ENCODE measurements at places on chromosomes 3 and 15.

- no peak for DNase-seq
Measured at GRCh38 chr3:132843851-132844553, 121.8 kb upstream of the NPHP3 start.

- DNase-seq, result no peak
Measured at GRCh38 chr3:48960841-48961413, 29.1 kb upstream of the P4HTM start.

DNA sequence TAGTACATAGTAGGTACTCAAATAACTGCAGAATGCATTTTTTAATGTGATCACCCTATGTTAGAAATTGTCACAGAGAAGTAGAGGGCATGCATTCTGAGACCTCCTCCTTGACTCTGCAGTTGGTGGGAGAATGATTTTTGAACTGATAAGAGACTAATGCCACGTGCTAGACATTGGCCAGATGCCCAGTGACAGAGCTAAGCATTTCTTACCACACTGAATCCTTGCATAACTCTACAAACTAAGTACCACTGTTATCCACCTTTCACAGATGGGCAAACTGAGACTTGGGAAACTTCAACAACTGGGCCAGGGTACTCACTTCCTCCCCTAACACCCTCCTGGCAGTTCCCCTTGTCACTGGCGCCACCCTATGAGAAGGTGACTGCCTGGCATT is 33.5 kb upstream of the SPATA12 start:
- peak; percentile 47 for DNase-seq

- no peak for DNase-seq
Measured at GRCh38 chr3:15475161-15475560, 46.3 kb downstream of the COLQ start.

- DNase-seq, result no peak
Measured at GRCh38 chr15:63539521-63539920, 35.1 kb downstream of the USP3 start.

DNA sequence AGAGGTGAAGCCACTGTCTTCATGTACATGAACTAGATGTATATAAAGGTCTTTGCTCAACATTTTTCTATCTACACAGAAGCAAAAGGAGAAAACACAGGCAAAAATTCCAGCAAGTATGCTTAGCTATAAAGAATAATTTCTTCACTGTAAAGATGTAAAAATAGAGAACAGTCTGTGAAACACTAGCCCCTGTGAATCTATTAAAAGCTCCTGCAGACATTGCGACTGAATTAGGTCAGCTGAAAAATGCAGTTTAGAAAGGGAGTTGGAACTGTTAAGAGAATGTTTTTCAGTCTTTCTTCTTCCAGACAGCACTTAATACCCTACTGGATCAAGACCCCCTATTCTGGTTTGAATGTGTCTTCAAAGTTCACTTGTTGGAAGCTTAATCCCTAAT is 291.5 kb downstream of the KBTBD8 start:
- no peak for DNase-seq

DNA sequence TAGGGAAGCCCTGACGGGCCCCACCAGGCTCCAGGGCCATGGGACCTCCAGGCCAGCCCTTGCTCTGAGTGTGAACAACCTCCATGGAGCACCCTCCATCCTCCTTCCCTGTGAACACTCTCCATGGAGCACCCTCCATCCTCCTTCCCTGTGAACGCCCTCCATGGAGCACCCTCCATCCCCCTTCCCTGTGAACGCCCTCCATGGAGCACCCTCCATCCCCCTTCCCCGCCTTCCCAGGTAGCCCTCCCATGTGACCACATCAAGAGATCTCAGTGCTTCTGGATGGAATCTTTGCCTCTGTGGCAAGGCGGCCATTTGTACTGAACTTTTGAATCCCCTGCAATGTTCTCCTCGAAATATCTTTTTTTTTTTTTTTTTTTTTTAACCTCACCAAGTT is 66.5 kb downstream of the CHSY1 start:
- no peak for DNase-seq

GRCh38 chr3:1892459-1892858 is 206.2 kb upstream of the CNTN4 start:
- DNase-seq, result no peak

GRCh38 chr3:101270149-101270548 is 50.2 kb downstream of the IMPG2 start:
- DNase-seq, result no peak

GRCh38 chr3:196650740-196651311 is 11.3 kb downstream of the NRROS start:
- peak; percentile 95 for DNase-seq

GRCh38 chr15:80350941-80351610 is 53.1 kb upstream of the ARNT2 start:
- DNase-seq, result no peak

- peak; percentile 46 for DNase-seq
Measured at GRCh38 chr15:83207009-83207659, 489 bp downstream of the HDGFL3 start.

GRCh38 chr15:63752075-63752684 is 81.6 kb downstream of the HERC1 start:
- DNase-seq, result peak; percentile 68
